Ureter (tissue), 1 donor: ENCODE measurements at places on chromosomes 1 and 21. TPM values are rescaled to one million over a fixed set of nuclear protein-coding genes. Genes with fewer than 3 reads are reported as not detected.

The NR1I3 gene
- not detected for total RNA-seq

The CRYBG2 gene
- total RNA-seq, result 25.2 TPM

The OR2T11 gene
- not detected for total RNA-seq

The NUP210L gene
- total RNA-seq, result 0.39 TPM

The ID3 gene
- total RNA-seq, result 81.0 TPM

The TGFB2 gene
- 17.4 TPM for total RNA-seq

The OR2T29 gene
- not detected for total RNA-seq

The TRMT13 gene
- 29.9 TPM for total RNA-seq

The TSSK3 gene
- 4.2 TPM for total RNA-seq

The THEM5 gene
- total RNA-seq, result not detected

The ATAD3B gene
- 42.6 TPM for total RNA-seq

The PTGFR gene
- 4.6 TPM for total RNA-seq

The OR4F16 gene
- not detected for total RNA-seq

The PFKL gene
- 163 TPM for total RNA-seq

The RYR2 gene
- 5.5 TPM for total RNA-seq

The DCDC2B gene
- total RNA-seq, result not detected

The C1orf167 gene
- 0.68 TPM for total RNA-seq

The RGSL1 gene
- not detected for total RNA-seq

The ADAM30 gene
- not detected for total RNA-seq
